NCI-H69 (cell line): ENCODE measurements at places on chromosomes 7 and 10.

DNA sequence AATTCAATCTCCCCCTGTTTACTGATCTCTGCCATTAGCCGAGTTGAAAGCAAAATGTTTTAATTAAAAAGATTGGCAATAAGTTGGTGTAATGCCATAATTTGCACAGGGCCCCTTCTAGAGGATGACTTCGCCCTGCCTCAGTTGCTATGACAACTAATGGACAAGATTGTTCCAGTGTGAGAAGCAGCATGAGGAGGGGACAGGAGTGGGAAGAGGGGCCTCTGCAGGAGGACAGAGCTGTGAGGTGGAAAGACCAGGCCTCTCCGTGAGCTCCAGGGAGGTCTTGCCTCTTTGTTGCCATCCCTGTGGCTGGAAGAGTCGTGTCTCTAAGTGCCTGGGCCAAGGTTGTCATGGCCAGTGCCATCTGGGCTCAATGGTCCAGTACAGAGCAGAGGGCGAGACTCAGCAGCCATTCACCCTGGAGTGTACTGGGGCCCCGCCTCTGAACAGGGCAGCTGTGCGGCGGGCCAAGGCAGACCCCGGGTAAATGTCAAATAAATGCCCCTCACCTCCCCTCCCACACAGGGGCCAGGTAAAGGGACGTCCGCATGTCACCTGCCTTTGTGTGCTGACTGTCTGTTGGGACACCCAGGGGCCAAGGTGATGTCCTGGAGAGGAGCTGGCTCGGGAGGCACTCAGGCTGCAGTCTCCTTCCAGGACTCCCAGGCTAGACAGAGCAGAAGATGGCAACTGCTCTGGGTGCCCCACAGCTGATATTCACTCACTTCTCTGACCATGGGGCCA is 97.0 kb upstream of the RET start:
- peak; percentile 32 for DNase-seq

DNA sequence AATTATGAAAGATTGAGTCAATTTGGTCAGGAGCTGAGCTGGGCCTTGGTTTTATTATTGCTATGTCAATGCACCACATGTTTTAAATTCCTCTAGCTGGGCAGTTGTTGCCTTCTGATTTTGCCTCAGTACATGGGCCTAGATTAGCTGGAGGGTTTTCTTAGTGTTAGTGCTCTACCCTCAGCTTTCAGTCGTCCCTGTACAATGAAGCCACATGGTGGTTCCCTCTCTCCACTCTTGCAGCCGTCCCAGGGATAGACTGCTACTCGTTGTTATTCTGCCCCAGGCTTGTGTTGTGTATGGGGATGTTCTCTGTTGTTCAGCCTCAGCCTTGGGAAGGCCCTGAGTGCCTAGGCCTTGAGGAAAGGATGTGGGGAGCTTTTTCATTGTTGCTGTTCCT is 37.0 kb downstream of the NHLRC2 start:
- DNase-seq, result peak; percentile 1

- no peak for DNase-seq
Measured at GRCh38 chr10:12716042-12716441, 285.5 kb downstream of the CCDC3 start.

DNA sequence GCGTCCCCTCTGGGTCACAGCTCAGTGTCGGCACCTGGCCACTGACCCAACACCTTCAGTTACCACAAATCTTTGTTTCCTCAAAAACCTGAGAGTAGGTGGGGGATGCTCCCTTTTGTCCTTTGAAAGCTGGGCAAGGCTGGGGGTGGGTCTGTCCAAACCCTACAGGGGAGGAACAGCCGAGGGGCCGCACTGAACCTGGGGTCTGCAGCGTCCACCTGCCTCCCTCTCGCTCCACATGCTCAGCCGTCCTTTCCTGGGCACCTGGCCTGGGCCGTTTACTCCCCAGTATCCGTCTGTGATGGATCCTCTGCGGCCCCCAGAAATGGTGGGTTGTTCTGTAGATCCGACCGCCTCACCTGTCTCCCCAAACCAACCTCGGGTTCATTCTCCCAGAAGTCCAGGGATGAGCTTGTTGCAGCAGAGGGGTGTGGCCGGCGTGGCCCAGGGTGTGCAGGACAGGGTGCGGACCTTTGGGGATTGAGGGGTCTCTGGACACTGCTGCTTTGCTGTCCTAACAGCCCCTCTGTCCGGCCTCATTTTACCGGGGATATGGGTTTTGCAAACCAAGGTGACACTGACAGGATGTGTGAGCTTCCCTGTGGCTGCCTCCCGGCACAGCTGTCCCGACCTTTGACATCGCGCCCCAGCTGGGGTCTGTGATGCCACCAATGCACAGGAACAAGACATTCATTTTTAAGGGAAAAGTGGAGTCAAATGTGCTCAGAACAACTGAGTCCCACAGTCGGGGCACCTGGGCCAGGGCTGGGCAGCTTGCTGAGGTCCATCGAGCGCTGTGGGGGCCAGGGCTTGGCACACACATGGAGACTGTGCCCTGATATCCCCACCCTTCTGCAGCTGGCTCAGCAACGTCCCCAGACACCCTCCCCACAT is 115.9 kb downstream of the VIPR2 start:
- DNase-seq, result no peak

DNA sequence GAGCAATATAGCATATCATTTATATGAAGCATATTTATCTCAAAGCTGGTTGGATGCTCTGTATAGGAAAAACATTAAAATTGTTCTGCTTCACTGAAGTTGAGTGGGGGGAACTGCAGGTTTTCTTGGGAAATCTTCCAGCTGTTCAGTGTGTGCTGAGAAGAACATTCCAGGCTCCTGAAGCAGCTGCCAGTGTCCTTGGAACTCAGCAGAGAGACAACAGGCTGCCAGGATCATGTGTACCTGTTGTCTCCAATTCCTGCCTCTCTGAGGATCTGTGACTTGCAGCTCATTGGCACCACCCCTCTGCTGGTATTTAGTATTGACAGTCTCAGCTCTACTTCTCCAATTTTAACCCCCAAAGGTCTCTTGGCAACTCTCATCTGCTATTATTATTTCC is 42.3 kb upstream of the PRKG1 start:
- no peak for DNase-seq

DNA sequence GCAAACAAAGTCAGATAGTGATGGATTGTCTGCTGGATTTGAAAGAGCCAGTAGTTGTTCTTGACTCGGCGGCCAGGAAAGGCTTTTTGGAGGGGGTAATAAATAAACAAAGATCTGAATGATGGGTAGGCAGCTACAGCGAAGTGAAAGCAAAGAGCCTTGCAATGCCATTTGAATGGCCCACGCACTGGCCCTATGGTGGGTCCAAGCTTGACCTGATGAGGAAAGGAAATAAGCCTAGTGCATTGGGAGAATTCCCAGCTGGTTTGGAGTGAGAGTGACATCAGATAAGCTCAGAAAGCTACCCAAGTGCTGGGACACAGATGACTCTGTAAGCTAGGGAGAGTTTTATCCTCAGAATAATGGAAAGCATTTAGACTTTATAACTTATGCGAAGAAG is 365.2 kb downstream of the PLXDC2 start:
- no peak for DNase-seq

- peak; percentile 38 for DNase-seq
Measured at GRCh38 chr7:25029075-25029474, 49.1 kb upstream of the OSBPL3 start.

GRCh38 chr10:110324805-110325280 is 20.1 kb upstream of the SMNDC1 start:
- DNase-seq, result no peak

- no peak for DNase-seq
Measured at GRCh38 chr7:95863-96260, 96.5 kb upstream of the FAM20C start.

GRCh38 chr7:95330961-95331337 is 6.6 kb upstream of the PON1 start:
- DNase-seq, result no peak

DNA sequence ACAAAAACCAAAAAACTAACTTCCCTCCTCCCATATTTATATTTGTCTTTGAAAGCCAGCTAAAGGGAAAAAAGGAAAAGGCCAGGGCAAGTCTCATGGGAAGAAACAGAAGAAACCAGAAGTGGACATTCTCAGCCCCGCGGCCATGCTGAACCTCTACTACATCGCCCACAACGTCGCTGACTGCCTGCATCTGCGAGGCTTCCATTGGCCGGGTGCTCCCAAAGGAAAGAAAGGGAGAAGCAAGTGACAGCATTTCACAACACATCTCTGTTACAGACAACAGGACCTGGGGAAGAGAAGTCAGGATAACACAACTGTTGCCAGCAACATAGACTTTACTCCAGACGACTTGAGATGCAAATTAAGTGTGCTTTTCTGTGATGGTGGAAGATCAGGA is 9.9 kb downstream of the SMKR1 start:
- no peak for DNase-seq

DNA sequence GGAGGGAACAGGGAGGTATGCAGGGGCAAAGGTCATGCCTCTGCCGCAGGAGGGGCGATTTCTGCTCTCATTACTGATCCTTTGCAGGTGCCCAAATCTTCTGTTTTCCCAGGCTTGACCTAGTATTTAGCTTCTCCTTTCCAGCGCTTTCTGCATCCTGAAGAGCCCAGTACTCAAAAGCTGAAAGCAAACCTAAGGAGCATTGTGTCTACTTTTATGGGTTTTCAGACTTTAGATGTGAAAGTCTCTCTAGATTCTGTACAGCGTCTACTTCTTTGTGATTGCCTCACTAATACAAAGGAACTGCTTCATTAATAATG is 560 bp downstream of the GBF1 start:
- DNase-seq, result no peak

- no peak for DNase-seq
Measured at GRCh38 chr10:96257944-96258343, 13.4 kb downstream of the BLNK start.

DNA sequence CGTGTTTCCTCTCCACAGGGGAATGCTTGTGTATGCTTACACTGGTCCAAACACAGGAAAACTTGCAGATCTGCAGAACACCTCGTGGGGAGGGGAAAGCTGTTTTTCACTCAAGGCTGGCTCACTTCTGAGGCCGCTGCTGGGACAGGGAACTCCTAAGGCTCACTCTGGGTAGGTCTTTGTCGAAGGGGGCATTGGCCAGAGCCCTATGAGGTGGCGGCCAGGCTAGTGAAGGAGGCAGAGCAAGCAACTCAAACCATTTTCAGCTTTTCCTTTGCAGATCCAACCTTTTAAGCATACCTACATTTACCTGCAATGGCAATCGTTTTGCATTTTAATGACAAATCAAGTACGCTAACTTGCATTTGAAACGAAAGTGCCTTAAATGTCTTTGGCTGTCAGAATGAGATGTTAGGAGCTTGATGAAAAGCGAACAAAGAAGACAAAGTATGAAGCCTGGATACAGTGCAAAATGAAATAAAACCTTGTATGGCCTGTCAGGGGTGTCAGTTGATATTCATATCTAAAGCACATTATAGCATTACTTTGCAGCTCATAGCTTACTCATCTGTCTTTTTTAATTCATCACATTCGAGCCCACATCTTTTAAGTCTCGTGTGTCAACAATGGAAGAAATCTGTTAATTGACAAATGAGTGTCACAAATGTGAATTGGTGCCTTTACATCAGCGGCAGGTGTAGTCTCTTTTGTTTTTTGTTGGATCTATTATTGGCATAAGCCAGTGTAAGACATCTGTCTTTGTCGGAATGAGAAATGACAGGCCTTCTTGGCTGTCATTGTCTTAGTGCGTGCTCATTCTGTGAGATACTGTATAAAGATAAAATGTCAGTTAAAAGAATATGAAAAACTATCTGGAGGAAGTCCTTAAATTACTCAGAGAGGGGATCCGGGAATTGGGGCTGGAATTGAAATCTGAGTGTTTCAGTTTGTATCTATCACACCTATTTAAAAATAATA is 30.5 kb downstream of the LRMDA start:
- DNase-seq, result peak; percentile 16

DNA sequence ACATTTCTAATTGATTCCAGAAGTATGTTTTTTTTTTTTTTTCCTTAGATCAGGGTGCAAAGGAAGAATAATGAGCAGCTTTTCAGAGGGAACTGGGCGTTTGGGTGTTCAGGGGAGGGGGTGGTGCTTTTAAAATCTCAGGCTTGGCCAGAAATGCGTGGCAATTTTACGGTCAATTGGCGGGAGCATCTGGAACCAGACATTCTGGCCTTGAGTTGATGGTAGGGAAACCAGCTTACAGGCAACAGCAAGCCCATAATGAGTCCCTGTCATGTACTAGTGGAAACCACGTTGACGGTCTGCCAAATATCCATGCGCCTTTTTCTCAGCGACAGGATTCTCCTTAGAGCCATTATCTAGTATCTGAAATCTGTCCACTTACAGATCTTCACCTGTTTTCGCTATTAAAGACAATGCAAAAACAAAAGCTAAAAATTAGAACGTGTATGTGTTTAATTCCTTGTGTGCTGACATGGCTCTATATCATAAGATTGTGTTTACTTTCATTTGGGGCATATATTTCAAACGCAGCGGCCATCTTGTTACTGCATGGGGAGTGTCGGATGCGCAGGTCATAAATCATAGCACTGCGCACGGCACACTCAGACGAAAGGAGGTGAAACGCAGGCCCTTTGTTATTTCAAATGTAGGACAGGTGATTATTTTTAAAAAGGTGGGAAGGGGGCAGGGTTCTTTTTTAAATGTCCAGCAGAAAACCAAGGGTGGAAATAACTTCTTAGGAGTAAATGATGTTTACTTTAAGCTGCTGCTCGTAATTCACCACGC is 209.2 kb downstream of the AGMO start:
- DNase-seq, result peak; percentile 98

- no peak for DNase-seq
Measured at GRCh38 chr7:115087437-115087836, 165.5 kb downstream of the MDFIC start.

DNA sequence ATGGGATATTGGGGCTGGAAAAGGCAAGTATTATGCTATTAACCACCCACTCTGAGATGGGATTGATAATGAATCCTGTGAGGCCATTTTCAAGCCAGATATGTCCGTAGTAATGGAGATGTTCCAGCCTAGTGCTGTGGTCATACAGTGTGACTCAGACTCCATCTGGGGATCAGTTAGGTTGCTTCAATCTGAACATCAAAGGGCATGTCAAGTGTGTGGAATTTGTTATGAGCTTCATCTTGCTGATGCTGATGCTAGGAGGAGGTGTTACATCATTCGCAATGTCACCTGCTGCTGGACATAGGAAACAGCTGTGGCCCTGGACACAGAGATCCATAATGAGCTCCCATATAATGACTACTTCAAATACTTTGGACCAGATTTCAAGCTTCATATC is 144.7 kb downstream of the PLCE1 start:
- DNase-seq, result no peak

DNA sequence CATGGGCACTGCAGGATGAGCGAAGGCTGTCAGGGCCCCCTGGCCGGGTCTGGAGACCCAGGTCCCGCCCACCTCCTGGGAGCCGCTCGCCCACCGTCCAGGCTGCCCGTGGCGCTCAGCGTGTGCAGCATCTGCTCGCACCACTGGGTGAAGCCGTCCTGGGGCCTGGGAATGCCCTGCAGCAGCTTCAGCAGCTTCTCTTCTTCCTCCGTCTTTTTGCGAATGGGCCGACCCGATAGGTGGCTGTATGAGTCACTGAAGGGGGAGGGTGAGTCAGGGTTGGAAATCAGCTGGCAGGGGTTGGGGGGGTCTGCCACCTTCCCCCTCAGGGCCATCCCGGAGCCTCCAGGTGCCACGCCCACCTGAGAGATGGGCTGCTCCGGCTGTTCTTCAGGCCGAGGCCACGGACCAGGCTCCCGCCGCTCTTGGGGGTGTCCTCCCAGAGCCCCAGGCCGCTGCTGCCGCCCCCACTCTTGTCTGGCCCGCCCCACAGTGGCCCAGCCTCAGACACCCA is 8.7 kb downstream of the GNB2 start:
- DNase-seq, result no peak
